ENCODE measurements at places on chromosomes 2 and 18.

DNA sequence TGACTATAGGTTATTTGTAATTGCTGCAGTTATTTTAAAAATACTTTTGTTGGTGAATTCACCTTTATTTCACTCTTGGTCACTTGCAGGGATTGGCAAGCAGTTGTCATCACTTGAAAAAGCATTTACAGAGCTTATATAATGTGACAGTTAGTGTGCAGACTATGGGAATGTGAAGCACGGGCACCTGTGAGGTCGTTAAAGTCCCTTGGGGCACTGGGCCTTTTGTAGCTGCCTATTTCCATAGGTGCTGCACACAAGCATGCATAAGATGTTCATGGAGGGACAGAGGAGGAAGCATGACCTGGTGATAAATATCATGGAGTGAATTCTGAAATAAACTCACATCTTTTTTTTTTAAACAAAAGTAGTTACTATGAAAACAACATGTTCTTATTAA, 124.6 kb downstream of the ATP9B start:
- no peak for DNase-seq

- no peak for DNase-seq
Measured at GRCh38 chr2:101868525-101868924, 123.2 kb upstream of the IL1R2 start.

DNA sequence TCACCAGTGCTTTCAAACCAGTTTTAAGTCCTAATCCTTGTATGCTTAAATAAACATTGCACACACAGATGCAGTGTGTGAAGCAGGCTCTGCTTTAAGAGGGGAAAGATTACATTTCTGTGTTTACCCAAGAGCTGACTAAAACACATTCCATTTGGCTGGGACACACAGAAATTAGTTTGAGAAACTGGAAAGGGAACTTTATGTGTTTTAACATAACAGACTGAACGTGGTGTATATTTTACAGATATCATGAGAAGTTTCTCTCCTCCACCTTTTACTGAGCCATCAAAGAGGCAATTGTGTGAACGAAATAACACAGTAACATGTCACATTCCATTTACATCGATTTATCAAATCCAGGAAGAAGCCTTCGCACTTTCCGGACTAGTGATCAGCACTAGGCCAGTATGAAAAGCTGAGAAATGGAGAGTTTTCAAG, 121.8 kb downstream of the MAIP1 start:
- DNase-seq: no peak

- DNase-seq: no peak
Measured at GRCh38 chr18:52679354-52679753, 339.4 kb downstream of the DCC start.

DNA sequence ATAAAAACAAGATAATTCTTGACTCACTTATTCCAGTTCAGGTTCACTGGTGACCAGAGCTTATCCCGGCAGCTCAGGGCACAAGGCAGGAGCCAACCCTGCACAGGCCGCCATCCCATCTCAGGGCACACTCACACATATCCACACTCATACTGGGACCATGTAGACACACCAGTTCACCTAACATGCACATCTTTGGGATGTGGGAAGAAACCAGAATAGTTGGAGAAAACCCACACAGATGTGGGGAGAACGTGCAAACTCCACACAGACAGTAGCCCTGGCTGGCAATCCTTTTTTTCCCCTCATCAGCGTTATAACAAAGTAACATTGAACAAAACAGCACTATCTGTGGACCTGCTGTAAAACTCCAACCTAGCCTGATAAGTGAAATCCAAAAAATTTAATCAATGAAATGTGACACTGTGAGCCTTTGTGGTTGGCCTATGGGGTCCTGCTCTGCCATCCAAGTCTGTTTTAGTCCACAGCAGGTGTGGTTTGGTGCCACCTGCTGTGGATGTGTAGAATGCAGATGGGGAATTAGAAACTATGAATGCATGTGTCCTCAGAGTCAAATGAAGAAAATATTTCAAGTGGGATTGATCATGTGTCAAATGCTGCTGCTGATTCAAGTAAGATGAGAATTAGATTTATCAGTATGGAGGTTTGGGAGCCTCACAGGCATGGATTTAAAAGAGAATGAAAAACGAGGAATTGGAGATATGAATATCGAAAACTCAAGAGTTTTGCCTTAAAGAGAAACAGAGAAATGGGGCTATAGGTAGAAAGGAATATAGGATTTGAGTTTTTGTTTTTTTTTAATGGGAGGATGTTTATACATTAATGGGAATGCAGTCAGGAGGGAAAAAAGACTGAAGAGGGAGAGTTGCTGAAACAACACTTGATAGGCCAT, 47.0 kb downstream of the UGP2 start:
- no peak for DNase-seq

GRCh38 chr18:37913051-37913450, 347.5 kb upstream of the CELF4 start:
- DNase-seq: no peak

- no peak for DNase-seq
Measured at GRCh38 chr2:154945984-154946383, 247.5 kb downstream of the KCNJ3 start.

DNA sequence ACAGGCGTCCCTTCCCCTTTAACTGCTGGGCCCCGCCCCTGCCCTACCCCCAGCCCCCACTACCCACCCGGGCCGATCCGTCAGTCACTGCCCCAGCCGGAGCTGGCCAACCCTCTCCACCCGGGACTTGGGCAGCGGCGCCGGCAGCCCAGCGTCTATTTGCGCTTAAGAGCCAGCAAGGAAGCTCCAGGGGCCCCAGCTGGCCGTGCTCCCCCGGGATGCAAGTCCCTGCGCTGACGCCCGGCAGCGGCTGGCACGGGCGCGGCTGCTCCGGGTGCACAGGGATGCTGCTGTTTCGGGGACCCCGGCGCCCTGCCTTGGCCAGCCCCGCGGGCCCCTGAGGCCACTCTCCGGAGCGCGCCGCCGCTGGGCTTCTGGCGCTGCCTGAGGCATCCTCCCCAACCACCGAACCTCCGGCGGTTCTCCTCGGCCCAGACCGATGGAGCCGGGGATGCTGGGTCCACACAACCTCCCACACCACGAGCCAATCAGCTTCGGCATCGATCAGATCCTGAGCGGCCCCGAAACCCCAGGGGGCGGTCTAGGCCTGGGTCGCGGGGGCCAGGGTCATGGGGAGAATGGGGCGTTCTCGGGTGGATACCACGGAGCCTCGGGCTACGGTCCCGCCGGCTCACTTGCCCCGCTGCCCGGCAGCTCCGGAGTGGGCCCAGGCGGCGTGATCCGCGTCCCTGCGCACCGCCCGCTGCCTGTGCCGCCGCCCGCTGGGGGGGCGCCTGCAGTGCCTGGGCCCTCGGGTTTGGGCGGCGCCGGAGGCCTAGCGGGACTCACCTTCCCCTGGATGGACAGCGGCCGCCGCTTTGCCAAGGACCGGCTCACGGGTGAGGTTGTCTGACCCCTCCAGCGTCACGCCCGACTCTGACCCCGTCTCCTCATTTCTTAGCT, at the start of gene TLX2:
TLX2 (plus strand) TSS at position 83 of the 903 bp plus-strand sequence; CDS start at position 440, 357 bp downstream.
- DNase-seq: no peak

- no peak for DNase-seq
Measured at GRCh38 chr2:74585406-74586185, 31.1 kb downstream of the DOK1 start.

DNA sequence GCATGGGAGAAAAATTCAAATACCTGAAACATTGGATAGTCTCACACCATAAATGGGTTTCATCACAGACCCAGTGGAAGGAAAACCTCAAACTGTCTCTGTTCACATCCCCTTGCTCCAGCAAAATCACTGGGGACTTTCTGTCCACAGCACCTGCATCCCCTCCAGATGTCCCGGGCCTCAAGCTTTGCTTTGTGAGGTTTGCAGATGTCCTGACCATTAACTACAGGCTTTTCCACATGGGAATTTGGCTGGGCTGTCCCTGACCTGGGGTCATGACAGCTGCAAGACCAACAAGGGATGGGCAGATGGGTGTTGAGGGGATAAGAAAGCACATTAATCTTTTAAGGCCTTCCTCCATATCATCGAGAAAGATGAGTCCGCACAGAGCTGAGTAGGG, 427.9 kb downstream of the TXNL1 start:
- no peak for DNase-seq

DNA sequence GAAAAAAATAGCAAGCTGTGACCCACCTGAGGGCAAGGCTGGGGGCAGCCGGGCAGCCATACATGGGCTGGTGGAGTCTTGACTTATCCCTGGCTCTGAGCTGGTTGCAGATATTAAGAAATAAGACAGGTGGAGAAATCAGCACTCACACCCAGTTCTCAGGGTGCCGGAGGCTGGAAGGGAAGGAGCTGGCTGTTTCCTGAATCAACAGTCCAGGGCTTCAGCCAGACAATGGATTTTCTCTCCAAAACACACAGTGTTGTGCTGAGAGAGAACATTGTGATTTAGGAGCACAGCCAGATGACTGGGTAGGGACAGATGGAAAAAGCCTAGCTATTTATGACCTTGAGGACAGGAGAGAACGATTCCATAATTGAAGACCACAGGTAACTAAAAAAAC, 208.8 kb downstream of the LDLRAD4 start:
- DNase-seq: no peak

DNA sequence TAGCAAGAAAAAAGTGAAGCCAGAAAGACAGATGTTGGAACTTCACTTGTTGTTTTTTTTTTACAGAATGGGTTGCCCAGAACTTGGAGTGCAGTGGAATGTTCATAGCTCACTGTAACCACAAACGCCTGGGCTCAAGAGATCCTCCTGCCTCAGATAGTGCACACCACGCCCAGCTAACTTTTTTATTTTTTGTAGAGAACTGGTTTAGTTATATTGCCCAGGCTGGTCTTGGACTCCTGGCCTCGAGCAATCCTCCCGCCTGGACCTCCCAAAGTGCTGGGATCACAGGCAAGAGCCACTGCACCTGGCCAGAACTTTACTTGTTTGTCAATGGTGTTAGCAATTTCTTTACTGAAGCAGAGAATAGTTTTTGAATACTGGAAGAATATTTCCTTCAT, 11.9 kb upstream of the ASPRV1 start:
- no peak for DNase-seq

DNA sequence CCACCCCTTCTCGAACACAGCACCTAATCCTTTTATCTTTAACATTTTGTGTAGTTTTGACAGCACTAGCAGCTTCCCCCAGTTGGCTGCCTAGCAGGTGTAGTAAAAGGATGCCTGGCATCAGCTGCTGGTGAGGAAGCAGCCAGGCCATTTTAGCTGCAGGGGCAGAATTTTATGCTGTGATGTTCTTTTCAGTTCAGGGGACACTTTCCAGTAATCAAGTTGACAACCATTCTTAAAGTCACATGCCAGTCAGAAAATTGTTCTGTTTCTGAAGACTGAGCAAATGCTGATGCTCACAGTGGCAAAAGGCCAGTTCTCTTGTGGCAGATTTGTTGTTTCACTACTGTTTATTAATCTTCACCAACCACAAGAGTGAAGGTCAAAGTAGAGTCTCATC, 570.8 kb downstream of the CCDC85A start:
- DNase-seq: no peak

DNA sequence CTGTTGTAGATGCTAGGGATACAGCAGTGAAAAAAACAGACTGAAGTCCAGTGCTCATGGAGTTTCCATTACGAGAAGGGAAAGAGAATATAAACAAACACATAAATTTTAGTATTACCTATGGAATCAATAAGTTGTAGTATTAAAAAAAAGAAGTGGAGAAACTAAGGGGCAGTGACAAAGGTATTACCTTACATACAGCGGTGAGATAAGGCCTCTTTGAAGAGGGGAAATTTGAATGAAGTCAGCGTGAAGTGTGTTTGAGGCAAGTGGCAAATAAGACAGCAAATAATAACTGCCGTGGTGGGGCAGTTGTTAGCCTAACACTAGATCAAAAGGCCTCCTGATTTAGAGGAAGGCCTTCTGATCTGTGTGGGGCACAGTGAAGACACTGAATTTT, 57.9 kb downstream of the TLK1 start:
- no peak for DNase-seq

- DNase-seq: no peak
Measured at GRCh38 chr2:147247749-147248148, 597.1 kb upstream of the ACVR2A start.
